Stimulated activated CD4-positive, alpha-beta T cell treated with anti-CD3 and anti-CD28 coated beads, Interleukin-12 subunit alpha, Interleukin-12 subunit beta, amount 100 ng/mL, for 4 hours (primary cell): ENCODE measurements at places on chromosomes 4 and X.

DNA sequence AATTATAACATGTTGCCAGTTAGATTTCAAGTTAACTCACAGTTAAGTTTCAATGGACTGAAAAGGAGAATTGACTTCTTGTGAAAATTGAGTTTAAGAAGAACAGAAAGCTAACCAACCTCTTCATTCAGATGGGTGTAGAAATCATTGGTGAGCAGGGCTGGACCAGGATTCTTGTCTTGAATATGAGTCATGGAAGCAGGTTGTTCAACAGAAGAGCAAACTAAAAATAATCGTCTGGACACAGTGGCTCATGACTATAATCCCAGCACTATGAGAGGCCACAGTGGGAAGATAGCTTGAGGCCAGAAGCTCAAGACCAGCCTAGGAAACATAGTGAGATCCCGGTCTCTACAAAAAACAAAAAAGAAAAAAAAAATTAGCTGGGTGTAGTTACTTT, 98.2 kb downstream of the ARSJ start:
- no peak for DNase-seq

GRCh38 chrX:117610049-117610448, 506.6 kb downstream of the KLHL13 start:
- no peak for DNase-seq

- DNase-seq, result no peak
These were observed 286.8 kb upstream of the VCX3A start for GRCh38 chrX:6821730-6822129.

- no peak for DNase-seq
These were observed 29.8 kb upstream of the RELL1 start for GRCh38 chr4:37715889-37716402.

DNA sequence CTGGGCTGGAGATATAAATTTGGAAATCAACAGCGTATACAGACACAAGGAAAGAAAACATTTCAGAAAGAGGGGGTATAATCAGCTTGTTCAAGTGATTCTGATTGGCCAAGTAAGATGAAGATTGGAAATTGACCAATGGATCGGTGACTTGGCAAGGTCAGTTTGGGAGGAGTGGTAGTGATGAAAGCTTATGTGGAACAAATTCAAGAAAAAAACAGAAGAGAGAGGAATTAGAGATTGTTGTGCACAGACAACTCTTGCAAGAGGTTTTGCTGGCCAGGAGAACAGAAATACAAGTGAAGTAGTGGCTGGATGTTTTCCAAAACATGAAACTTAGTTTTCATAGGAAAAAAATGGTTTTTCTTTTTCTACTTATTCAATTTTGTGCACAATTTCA, 16.3 kb downstream of the CD38 start:
- no peak for DNase-seq

- DNase-seq, result no peak
These were observed 38.7 kb downstream of the PDLIM5 start for GRCh38 chr4:94490437-94490836.

- no peak for DNase-seq
These were observed 25.8 kb downstream of the ZNF630 start for GRCh38 chrX:48045410-48046311.

DNA sequence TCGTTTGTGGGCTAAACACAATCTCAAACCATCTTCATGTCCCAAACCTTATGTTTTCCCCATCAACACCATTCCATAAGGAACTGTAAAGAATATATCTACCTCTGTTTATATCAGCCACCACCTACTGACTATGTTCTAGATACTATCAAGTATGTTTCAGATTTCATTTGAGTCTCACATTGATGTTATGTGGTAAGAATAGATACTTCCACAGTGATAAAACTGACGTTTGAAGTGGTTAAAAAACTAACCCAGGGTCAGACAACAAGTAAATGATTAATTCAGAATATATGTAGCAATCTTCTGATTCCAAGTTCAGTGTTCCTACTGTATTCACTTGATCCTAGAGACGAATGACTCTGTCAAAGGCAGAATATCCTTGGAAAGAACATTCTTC, 156.8 kb upstream of the RASGEF1B start:
- no peak for DNase-seq

- no peak for DNase-seq
These were observed 2.0 kb upstream of the ZIC3 start for GRCh38 chrX:137563681-137564651.

- DNase-seq, result no peak
These were observed 320.2 kb upstream of the PRPS2 start for GRCh38 chrX:12471061-12471460.

DNA sequence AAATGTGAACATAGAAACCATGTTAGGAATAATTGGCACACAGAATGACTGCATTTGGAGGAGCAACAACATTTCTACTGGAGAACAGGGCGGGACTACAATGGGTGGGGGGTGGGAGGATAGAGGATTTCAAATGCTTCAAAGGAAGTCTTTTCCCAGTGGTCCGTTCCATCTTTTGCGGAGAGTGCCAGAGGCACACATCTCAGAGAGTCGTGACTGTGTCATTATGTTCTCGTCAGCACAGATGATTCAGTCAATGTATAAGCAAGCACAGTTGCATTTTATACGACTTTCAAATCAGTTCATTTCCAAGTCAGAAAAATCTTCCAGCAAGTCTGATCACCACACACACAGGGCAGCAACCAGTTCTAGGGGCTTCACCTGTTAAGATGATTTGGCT, 22.7 kb upstream of the GPR50 start:
- DNase-seq, result no peak

DNA sequence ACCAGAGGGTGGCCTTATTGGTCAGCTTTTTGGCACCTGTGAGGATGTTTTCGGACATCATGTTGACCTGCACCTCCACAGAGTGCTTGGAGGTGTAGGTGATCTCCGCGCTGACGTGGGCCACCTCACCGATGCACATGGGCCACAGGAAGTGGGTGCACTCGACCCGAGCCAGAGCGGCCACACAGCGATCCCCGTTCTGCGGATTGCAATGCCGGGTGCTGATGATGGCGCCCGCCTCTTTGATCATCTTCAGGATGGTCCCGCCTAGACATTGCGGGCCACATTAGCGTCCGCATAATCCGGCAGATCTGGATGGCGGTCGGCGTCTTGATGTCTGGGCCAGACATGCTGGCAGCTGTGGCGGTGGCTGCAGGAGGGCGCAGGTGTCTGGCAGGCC, 12.9 kb upstream of the N4BP2 start:
- DNase-seq, result no peak

GRCh38 chr4:8198206-8198905, 734 bp upstream of the SH3TC1 start:
- no peak for DNase-seq

DNA sequence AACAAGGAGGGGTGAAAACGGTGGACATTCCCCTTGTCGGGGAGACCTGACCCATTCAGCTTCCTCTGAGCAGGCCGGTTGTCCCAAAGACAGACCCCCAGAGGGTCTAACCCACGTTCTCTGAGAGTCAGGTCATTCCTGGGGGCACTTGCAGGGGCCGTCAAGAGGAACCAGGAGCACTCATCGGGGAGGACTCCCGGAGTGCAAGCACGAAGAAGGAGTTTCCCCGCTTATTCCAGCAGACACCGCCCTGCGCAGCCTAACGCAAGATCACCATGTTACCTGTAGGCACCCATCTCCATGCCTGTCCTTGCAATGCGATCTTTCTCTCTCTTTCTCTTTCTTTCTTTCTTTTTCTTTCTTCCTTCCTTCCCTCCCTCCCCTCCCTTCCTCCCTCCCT, 154.2 kb downstream of the SHOX start:
- DNase-seq, result no peak

GRCh38 chrX:31580726-31581125, 508.9 kb upstream of the FTHL17 start:
- no peak for DNase-seq

DNA sequence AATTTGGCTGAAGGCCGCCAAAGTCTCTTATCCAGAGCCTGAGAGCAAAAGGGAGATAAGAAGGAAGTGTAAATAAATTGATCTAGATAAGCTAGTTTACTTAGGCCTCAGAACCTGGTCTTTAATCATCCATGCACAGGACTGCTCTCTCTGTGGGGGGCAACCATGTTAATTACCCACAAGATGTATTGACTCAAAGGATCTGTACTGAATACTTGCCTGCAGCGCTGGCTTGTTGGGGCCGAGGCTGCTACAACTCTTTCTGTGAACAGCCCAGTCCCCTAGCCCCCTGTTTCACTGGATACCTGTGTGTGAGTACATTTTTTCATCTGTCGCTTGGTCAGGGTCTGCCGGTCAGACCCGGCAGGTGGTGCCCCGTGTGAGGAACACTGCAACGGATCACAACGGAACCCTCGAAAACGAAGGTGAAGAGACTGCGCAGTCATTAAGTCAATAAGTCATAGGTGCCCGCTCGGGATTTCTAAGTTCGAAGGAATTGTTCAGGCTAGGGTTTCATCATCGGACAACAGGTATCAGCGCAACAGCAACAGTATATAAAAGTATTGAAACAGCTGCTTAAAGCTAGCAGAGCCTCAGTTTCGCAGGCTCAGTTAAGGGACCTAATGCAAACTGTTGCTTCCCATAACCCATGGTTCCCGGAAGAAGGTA, 8.3 kb downstream of the MAGEA11 start:
- no peak for DNase-seq

GRCh38 chr4:6992728-6993677, 50.2 kb upstream of the TADA2B start:
- no peak for DNase-seq

GRCh38 chrX:12770440-12770839, 20.8 kb upstream of the PRPS2 start:
- DNase-seq, result no peak

GRCh38 chrX:17355976-17356375, 19.0 kb upstream of the NHS start:
- DNase-seq, result no peak

- DNase-seq, result no peak
These were observed 30.4 kb downstream of the ARHGEF6 start for GRCh38 chrX:136750364-136750763.

- DNase-seq, result peak; percentile 7
These were observed 786 bp upstream of the ZFX start for GRCh38 chrX:24148535-24149350.

DNA sequence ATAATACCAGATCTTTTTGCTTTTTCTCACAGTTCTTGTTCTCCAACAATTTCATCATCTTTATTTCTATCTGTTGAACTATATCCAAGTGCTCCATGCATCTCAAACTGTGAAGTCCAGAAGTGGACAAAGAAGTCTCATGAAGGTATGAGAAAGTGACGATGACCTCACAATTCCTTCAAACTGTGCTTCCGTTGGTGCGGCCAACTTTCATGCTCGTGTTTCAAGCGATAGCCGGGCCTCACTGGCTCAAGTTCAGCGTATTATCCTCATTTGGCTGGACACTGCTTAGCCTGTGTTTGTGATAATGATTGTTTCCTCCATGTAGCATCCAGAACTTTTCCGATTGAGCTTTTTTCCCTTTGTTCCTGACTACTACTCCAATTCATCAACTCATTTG, 143.1 kb downstream of the PALLD start:
- DNase-seq, result no peak

DNA sequence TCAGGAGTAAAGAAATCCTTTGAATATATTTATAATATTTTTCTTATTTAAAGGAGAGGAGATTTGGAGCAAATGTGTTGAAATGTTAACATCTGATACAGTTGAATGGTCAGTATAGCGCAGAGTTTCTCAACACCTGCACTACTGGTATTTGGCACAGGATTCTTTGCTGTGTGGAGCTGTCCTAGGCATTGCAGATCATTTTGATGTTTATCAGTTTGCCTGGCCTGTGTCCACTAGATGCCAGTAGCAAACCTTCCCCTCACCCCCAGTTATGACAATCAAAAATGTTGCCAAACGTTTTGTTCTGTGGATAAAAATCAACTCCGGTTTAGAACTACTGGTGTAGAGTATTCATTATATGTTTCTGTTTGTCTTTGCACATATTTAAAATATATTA, 765.3 kb upstream of the SLIT2 start:
- DNase-seq, result no peak

DNA sequence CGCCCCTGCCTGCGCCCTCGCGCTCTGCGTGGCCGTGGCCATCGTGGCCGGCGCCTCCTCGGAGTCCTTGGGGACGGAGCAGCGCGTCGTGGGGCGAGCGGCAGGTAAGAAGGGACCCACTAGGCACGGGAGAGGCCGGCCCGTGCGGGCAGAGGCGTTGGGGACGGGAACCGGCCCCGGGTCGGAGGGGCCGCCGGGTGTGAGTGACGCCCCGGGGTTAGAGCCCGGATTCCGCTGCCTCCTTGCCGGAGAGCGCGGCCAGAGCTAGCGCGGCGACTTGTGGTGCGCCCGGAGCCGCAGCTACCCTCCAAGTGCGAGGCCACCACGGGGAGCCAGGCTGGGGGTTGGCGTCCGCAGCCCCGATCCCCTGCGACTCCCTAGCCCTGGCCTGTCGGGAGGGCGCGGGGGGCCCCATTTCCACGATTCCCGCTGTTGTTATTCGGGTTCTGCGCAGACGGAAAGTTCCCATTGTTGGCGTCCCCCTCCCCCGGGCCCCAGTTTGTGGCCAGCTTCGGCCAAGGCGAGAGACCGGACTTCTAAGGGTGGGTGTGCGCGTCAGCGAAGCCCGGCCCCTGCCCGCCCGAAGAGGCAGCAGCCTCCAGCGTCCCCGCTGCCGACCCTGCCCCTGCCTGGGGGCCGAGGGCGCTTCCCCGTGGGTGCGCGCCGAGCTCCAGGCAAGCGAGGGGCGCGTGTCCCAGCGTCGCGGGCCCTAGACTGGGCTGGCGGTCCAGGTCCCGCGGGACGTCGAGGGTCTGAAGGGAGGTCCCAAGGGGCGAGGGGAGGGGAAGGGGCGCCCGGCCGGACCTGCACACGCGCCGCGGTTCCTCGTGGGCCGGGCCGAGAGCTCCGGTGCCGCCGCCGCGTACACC, 1.1 kb downstream of the FGFR3 start:
- no peak for DNase-seq

- DNase-seq, result no peak
These were observed 20.1 kb downstream of the CA5B start for GRCh38 chrX:15758140-15758539.

- DNase-seq, result no peak
These were observed 59.0 kb upstream of the DYNLT3 start for GRCh38 chrX:37906357-37906756.

DNA sequence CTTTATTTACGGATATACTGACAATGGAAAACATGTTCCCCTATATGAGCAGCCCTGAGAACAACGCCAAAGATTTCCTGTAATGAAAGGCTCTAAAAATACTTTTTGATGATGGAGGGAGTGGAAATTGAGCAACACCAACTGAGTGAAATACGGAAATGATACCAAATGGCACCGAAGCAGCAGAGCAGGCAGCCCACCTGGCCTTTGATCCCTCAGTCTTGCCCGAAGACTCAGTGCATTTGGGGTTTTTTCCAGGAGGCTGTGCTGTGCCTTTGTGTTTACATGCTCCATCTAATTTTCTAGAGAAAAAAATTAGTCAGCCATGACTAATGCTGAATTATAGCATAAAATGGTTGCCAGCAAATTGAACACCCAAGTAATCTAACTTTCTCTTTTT, 169.9 kb upstream of the RBPJ start:
- DNase-seq, result peak; percentile 21

DNA sequence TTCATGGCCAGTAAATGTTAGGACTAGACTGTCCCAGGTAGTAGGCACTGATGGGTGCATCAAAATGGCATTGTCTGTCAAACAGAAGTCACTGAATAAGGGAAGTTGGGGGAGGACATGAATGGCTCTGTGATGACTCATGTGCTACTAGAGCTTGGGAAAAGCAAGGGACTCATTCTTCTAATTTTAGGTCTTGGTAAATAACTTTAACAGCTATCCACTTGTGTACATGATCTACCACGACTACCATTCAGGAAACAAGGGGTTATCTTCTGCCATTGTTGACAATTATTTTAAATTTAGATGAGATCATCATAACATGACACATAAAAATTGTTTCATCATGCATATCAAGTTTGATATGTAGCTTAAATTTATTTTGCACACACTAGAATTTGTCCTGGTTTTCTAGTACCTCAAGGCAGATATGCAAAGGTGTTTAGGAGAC, 6.3 kb downstream of the AREG start:
- no peak for DNase-seq
